T-helper 17 cell (primary cell): ENCODE measurements at places on chromosomes 13 and 19. TPM values are rescaled to one million over a fixed set of nuclear protein-coding genes. Genes with fewer than 3 reads are reported as not detected.

GRIK5 gene
- 0.42 TPM for total RNA-seq

CLC gene
- 1.9 TPM for total RNA-seq

ZNF534 gene
- total RNA-seq, result 0.29 TPM

OVOL3 gene
- not detected for total RNA-seq

FGF21 gene
- total RNA-seq, result not detected

SBK3 gene
- total RNA-seq, result not detected

KATNAL1 gene
- 11.8 TPM for total RNA-seq

PINLYP gene
- 1.5 TPM for total RNA-seq

MUC16 gene
- total RNA-seq, result 0.05 TPM

MAST1 gene
- 4.1 TPM for total RNA-seq

SERTM1 gene
- total RNA-seq, result not detected

PTPRH gene
- not detected for total RNA-seq

FBXO17 gene
- not detected for total RNA-seq

LGI4 gene
- total RNA-seq, result 0.39 TPM

KLF1 gene
- total RNA-seq, result not detected

TPM4 gene
- total RNA-seq, result 261 TPM

KHSRP gene
- total RNA-seq, result 138 TPM

ZNF284 gene
- total RNA-seq, result 1.9 TPM

SIGLEC5 gene
- total RNA-seq, result not detected

CGB3 gene
- not detected for total RNA-seq

SIAH3 gene
- 0.10 TPM for total RNA-seq

PSG3 gene
- 0.65 TPM for total RNA-seq

RETN gene
- not detected for total RNA-seq

IGFL1 gene
- not detected for total RNA-seq

LMTK3 gene
- 11.5 TPM for total RNA-seq
